GM06990 (cell line): ENCODE measurements at places on chromosomes 2 and 18.

DNA sequence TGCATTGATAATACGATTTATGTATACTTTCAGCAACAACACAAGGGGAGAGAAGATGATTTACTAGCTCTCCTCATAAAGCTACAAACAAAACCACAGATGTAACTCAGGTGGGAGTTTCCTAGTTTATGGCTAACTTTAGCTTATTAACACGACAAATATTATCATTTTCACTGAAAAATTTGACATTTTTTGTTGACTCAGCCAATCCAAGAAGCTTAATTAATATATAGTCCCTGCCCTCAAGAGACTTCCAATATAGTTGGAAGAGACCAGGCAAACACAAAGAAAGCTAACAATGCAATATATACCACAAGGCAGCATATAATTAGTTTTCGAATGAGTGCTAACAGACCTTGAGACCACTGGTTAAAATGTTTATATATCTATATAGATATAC is 775 bp downstream of the WDR12 start:
- DNase-seq: no peak

DNA sequence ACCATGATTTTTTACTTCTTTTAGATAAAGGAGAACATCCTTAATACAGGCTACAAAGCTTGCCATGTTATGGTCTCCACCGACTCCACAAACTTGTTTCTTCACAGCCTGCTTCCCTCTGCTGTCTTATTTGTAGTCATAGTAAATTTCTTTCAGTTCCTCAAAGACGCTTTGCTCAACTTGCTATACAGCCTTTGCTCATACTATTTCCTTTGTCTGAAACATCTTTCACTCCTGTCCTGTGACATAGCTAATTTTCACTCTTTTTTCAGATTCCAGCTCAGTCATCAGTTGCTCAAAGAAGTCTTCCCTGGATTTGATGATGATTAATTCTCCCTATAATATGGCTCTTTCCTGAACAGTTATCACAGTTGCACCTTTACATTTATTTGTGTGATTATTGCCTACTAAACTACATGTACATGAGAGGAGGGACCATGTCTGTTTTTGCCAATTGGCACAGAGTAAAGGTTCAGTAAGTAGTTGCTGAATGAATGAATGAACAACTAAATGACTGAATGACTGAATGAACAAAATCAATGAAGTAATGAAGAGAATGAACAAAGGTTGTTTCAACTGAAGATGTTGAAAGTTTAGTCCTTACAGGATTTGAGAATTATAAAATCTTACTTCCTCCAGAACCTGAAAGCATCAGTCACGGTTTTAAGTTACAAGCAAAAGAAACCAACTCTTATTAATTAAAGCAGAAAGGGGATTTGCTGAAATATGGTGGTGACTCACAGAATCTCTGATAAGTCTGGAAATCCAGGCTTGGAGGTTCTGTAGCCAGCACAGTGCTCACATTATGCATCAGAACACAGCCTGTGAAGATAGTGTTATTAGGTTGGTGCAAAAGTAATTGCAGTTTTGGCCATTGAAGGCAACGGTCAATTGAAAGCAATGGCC is 186.4 kb upstream of the FAM98A start:
- DNase-seq: peak; percentile 53

- DNase-seq: no peak
Measured at GRCh38 chr18:58194028-58194427, 150.0 kb downstream of the NEDD4L start.

DNA sequence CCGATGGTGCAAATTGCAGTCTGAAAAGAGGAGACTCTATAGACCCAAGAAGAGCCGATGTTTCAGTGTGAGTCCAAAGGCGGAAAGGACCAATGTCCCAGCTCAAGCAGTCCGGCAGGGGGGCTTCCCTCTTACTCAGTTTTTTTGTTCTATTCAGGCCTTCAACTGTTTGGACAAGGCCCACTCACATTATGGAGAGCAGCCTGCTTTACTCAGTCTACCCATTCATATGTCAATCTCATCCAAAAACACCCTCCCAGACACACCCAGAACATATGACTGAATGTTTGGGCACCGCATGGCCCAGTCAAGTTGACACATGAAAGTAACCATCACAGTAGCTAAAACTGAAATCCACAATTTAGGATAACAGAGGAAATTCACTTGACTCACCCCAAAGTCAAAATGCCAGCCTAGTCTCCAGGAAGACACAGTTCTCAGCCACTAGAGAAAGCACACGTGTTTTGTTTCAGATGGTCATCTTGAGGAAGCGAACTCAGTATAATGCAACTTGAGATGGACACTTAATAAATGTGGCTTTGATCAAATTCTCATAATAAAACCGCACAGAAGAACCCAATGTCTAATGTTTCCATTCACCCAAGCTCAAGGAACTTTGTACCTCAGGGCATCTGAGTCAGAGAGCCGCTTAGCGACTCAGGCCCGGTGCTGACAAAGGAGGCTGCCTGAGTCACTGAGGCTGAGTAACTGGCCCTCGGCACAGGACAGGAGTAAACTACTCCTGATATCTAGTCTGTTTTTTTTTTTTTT is 2.4 kb downstream of the FHL2 start:
- no peak for DNase-seq

- DNase-seq: no peak
Measured at GRCh38 chr18:7592305-7593071, 25.4 kb downstream of the PTPRM start.

- DNase-seq: no peak
Measured at GRCh38 chr2:74417197-74417596, 4.2 kb downstream of the C2orf81 start.

GRCh38 chr2:236970656-236971010 is 115.1 kb upstream of the COPS8 start:
- no peak for DNase-seq

- DNase-seq: no peak
Measured at GRCh38 chr2:144849612-144850011, 329.7 kb upstream of the ZEB2 start.

DNA sequence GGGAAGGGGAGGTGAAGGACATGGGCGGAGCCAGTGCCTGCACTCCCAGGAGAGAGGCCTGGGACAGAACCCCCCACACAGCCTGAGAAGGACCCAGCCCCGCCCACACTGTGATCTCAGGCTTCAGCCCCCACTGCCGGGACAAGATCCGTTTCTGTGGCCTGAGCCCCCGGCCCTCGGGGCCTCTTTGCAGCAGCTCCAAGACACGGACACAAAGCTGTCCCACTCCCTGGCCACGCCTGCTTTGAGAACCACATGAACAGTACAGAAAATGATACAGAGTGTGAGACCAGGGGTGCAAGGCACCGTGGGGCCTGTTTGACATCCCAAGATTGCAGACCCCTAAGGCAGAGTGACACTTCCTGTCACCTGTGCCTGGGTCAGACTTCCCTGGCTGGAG is 74.5 kb downstream of the TWIST2 start:
- no peak for DNase-seq

GRCh38 chr2:154392256-154392655 is 306.2 kb upstream of the KCNJ3 start:
- peak; percentile 4 for DNase-seq

DNA sequence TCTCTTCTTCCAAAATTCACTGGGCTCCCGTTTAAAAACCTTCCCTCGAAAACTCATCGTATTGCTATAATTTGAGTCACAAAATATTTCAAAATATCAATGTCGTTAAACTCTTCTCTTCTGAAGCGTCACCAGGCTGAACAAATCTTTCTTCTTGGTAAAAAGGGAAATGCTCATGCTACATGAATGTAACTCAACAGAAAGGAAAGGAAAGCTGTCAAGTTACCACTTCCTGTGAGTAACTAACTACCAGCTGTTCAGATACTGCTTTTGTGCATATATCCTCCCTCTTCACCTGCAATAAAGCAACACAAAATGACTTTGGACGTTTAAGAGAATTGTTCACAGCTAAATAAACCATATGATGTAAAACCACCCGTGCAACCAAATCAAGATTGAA is 95.4 kb downstream of the DOCK10 start:
- DNase-seq: no peak

DNA sequence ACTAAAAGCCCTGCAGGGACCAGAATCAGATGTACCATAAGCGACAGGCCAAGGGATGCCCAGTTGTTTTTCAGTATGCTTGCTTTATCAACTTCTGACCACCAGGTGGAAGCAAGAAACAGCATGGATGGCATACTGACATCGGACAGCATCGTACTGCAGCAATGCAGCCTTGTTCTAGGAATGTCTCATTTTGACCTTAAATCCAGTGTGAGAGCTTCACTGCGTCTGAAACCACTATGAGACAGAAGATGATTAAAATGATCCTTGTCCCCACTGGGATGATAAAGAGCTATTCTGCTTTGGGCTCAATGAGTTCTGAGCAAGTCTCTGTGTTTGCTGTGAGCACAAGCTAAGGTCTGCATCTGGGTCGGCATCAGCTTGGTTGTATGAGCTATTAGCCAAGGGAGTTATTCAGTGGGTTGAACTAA is 54.3 kb downstream of the CDK15 start:
- DNase-seq: no peak

- no peak for DNase-seq
Measured at GRCh38 chr2:101722864-101723263, 25.4 kb downstream of the MAP4K4 start.

DNA sequence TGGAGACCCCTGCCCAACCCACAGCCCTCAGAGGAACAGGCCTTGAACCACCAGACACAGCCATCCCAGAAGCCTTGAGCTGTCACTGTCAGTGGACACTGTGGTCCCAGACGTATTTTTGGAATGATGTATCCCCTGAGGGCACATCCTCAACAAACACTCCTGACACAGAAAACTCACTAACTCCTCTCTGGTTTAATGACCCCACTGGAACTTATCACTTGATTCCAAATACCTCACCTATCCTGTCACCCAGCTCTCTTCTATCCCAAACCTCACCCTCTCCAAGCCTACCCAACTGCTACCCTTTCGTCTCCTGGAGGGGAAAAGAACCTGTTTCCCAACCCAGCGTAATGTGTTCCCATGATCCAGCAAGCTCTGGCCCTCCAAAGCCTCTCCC is 111.6 kb downstream of the MREG start:
- no peak for DNase-seq

GRCh38 chr2:17051538-17051937 is 385.9 kb upstream of the CYRIA start:
- no peak for DNase-seq

DNA sequence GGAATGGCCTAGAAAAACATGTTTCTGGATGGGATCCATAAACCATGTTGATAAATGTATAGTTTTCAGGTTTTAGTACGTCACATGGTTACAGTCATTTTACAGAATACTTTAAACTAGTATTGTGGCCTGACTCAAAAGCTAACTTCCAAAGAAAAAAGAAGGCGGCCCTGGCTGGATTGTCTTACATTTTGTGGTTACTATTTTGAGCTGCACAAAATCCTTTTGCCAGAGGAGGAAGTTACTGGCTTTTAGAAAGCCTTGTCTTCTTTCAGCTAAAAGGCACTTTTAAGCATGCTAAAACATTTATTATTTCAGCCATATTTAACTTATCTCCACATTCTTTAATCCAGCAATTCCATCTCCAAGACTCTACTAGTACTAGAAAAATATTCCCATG is 227.9 kb downstream of the CDH2 start:
- no peak for DNase-seq

GRCh38 chr2:10435820-10436204 is 12.3 kb downstream of the ODC1 start:
- DNase-seq: no peak

- DNase-seq: no peak
Measured at GRCh38 chr18:9117980-9118841, 15.7 kb downstream of the NDUFV2 start.

DNA sequence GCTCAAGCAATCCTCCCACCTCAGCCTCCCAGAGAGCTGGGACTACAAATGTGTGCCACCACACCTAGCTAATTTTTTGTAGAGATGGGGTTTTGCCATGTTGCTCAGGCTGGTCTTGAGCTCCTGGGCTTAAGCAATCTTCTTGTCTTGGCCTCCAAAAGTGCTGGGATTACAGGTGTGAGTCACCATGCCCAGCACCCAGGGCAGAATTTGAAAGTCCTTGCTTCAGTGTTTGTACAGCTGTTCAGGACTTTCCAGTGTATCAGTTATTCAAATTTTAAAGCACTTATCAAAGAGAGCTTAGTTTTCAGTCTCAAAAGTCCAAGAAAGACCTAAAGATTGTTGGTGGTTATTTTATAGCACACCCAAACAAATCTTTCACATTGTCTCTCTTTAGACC is 43.6 kb upstream of the VPS54 start:
- DNase-seq: no peak

GRCh38 chr2:120536141-120536540 is 190.2 kb downstream of the INHBB start:
- no peak for DNase-seq

GRCh38 chr2:225337183-225337582 is 62.3 kb upstream of the NYAP2 start:
- no peak for DNase-seq

DNA sequence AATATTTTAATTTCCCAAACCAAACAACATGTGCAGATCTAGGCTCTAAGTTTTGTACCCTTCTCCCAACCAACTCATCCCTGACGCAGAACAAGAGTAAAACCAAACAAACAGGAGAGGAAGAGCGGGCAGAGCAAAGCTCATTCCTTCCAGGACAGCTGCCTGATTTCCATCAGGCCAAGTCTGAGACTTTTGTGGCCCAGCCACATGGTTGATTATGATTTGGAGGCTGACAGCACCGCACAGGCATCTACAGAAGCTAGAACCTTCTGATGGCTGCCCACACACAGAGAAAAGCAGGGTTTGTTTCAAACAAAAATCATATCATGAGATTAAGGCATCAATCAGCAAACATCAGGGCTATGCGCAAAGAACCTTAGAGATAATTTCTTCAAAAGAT is 262.6 kb downstream of the TNS1 start:
- DNase-seq: no peak

DNA sequence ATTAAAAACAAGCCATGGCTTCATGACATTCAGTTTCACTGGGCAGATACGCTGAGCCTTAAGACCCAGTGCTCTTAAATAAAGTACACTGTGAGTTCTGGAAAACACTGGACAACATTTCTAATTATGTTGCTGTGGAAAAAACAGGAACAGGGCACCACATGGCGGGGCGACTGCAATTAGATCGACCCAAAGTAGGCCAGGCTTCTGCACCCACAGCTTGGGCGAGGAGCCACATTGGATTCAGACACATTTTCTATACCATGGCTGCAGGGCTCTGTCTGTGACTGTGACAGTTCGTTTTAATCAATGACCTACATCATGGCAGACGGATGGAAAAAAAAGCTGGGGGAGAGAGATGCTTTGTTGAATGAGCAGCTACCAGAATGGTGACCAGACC is 227.2 kb upstream of the HS6ST1 start:
- no peak for DNase-seq

DNA sequence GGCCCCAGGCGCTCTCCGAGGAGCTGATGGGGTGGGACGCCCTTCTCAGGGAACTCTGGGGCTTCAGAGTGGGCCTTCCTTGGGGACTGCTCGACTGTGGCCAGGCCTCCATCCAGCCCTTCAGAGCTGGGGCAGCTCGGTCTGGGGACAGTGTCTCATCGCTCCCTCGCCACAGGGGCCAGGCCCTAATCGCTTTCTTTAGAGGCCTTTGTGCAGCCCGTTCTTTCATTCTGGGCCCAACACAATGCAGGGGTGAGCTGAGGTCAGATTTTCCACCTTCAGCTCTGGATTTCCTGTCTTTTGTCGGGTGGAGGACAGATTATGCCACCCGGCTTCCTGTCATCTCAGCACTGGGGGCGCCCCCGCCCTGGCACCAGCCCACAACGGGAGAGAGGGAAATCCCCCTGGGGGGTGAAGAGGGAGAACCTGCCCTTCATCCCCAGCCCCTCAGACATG is 25.2 kb downstream of the MYCN start:
- DNase-seq: no peak

GRCh38 chr2:187210726-187211125 is 237.3 kb downstream of the CALCRL start:
- DNase-seq: no peak
